ENCODE measurements at places on chromosomes 13 and 19. TPM values are rescaled to one million over a fixed set of nuclear protein-coding genes. Genes with fewer than 3 reads are reported as not detected.

Gene SELENOV
- polyA plus RNA-seq, result 0.19 TPM

Gene CCDC8
- polyA plus RNA-seq, result 44.8 TPM

Gene PALM
- polyA plus RNA-seq, result 29.2 TPM

Gene PLEKHG2
- 21.1 TPM for polyA plus RNA-seq

Gene HIPK4
- polyA plus RNA-seq, result 0.10 TPM

Gene MYO16
- polyA plus RNA-seq, result 0.27 TPM

Measured in large intestine (tissue), 12 donors.